ENCODE measurements at places on chromosomes 16 and 17.

DNA sequence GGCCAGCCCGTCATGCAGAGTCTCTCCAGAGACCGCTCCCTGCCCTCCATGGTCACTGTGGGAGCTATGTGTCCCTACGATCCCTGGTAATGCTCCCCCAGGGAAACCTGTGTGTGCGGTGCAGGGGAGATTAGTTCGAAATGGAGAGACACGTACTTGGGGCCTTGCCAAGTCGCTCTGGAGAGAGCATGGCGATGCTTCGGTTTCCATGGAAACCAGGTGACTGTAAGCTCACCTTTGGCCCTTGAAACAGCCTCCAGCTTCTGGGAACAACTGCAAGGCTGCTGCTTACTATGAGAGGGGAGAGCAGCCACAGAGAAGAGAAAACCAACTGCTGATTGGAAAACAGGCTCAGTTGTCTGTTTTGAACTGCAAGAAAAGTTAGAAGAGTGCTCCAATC, 879.7 kb upstream of the EEF2KMT start:
- DNase-seq = no peak

GRCh38 chr17:67051837-67052236, 7.5 kb downstream of the CACNG1 start:
- DNase-seq = no peak

DNA sequence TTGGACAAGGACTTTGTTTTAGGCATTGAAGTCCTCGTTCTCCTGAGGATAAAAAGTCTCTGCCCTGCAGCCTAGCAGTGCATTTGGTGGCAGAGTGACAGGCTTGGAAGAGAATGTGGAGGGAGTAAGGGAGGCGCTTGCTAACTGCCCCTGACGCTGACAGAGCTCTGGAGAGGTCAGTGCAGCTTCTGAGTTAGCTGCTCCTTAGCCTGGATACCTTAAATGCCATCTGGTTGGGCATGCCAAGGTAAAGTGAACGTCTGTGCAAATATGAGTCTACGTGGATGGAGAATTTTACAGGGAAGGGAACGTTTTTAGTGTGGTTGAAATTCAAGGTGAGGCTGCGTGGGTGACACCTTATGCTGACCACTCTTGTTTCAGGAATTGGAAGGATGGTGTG, 44.4 kb downstream of the SEC14L1 start:
- no peak for DNase-seq

DNA sequence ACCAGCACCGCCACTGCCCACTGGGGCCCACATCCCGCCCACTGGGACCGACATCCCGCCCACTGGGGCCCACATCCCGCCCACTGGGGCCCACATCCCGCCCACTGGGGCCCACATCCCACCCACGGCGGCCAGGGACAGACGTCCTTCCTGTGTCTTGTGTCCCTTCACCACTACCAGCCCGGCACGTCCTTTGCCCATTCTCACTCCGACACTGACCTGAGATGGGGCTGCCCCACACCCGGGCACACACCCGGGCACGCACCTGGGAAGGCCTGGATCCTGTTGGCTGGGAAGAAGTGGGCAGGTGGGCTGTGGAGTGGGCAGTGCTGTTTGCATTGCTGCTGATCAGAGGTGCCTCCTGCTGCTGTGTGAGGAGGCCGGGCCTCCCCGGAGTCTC, 28.4 kb upstream of the GNG13 start:
- DNase-seq = no peak

- no peak for DNase-seq
These were observed 1.9 kb downstream of the CDH13 start for GRCh38 chr16:82628711-82629110.

- DNase-seq = no peak
These were observed 141.9 kb upstream of the NOG start for GRCh38 chr17:56451629-56452028.

All from CD4-positive, alpha-beta T cell treated with Interleukin-1 beta for 1 hour (primary cell).